ENCODE measurements at places on chromosomes 7 and 10. TPM values are rescaled to one million over a fixed set of nuclear protein-coding genes. Genes with fewer than 3 reads are reported as not detected.
A peak's percentile ranks its signal among the peaks of the same experiment; 100 is the strongest.

- DNase-seq, result no peak
These were observed 339.9 kb upstream of the PODXL start for GRCh38 chr7:131896165-131896863.

DNA sequence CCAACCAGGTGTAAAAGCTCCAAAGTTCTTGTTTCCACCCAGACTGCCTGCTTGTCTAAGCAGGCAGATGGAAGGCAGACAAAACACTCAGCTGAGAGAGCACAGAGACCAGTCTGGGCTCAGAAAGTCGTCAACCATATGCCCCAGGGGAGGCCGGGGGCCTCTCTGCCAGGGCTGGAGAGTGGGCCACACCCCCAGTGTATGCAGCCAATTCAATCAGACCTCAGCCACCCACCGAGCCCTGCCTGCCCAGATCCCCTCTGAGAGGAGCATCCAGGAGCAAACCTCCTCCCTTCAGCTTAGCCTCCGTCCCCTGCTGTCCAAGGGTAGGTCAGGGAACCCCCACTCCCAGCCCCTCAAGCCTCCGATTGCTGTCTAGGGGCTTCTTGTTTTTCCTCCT lies 196.3 kb downstream of the LSM5 start:
- no peak for DNase-seq

DNA sequence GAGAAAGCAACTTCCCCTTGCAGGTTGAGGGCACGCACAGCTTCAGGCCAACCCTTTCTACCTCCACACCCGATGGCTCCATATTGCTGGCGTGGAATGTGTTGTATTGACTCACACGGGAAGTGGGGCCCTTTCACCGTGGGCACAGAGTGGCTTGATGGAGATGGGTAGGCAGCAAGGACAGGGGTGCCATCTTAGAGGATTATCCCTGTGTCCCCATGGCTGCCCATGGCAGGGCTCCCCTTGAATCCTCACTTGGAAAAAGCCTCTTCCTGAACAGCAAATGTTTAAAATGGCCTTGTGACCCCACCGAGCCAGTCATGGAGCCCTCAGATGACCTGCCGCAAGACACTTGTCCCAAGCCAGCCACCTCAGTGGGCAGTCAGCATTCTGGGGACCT lies 31.2 kb downstream of the CXCL12 start:
- no peak for DNase-seq

GRCh38 chr10:87636313-87636915 lies 23.3 kb upstream of the PAPSS2 start:
- no peak for DNase-seq

DNA sequence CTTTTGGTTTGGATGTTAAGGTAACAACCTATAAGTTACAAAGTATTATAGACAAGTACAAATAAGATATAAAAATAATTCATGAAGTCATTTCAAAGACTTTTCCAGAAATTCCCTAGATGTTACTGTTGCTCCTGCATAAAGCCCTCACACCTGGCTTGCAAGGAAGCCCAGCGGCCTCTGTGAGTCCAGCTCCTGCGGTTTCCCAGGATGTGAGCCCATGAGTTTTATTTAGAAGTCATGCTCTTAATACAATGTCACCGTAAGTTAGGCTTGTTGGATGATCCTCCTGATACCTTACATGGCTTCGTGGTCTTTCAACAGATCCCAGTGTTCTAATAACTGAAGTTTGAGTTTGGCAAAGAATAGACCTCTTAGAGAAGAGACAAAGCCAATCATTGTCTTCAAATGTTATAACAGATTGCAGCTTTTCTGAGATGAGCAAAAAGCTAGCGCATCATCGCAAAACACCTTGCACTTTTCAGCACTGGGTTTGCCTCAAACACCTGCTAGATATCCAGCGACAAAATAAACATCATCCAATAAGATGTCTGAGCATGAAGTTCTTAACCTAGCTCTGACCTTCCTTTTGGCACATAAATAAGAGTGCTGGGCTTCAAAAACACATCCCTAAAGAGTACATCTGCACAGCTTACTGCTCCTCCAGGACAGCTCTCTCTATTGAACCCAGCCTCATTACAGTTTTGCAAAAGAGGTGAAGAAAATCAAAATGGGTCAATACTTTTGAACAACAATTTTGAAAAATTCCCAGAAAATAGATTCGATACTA lies 3.6 kb downstream of the FAM171A1 start:
- no peak for DNase-seq

DNA sequence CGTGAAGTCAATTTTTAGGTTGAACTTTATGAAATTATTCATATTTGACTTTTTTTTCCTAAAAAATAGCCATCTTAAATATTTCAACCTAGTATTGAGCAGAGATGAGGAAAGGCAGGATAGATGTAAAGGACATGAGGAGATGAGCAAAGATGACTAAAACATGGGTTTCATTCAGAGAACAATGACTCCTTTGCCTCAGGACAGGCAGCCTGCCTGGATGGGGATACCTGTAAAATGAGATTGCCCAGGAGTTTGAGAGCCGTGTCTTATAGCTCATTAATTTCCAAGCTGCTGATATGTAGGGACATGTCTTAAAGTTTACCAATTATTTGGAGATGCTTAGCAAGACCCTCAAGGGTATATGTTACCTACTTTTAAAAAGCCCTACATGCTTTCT lies 243.8 kb upstream of the MDFIC start:
- no peak for DNase-seq

DNA sequence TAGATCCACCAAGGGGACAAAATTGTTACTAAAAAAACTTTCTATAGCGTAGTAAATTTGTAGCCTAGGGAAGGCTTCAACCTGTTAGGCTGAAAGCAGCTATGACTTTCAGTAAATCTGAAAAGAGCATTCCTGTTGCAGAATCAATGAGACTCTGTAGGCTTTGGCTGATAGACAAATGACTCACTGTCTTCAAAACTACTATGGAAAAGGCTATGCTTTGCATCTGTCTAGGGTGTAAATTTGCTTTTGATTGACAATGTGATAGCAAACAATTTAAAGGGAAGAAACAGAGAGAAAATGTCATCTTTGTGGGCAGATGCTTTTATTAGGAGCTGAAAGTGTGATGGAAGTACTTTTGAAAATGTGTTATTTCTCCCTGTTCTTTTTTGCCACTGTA lies 60.6 kb downstream of the ARL5B start:
- DNase-seq, result no peak

- no peak for DNase-seq
These were observed 153.0 kb downstream of the WNT2 start for GRCh38 chr7:117169907-117170306.

- DNase-seq, result no peak
These were observed 239.2 kb downstream of the GRID1 start for GRCh38 chr10:86127274-86127819.

DNA sequence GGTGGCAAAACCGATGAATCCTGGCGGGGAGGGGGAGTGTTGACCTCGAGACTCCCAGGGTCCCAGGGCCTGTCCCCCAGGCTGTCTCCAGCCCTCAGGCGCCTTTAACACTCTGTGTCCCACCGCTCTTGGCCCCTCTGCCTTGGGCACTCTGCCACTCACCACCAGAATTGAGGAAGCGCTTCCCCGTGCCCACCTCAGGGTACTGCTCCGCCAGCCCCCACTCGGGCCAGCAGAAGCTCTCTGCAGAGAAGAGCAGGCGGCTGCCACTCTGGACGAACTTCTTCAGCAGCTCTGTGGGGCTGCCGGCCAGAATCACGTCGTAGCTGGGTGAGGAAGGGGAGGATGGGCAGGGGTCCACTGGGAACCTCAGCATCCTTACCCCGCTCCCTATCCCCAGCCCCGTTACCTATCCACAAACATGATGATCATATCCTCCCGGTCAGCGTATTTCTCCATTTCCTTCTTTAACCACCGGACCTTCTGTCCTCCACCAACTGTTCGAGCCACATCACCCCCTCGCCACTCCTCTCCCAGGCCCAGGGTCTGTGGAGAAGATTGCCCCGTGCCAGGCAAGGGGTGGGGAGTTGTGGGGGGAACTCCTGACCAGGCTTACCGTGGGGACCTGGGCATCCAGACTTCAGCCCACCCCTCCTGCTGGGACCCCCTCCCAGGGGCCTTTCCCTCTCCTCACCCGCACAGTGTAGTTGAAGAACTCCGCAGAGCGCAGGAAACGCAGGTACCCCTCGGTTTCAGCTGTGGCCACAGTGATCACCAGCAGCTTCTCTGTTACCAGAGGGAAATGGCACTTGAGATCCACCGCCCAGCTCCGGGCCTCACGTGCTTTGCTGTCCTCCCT lies 1.2 kb downstream of the PLOD3 start:
- no peak for DNase-seq

- DNase-seq, result no peak
These were observed 23.3 kb downstream of the PRKG1 start for GRCh38 chr10:51097546-51097945.

DNA sequence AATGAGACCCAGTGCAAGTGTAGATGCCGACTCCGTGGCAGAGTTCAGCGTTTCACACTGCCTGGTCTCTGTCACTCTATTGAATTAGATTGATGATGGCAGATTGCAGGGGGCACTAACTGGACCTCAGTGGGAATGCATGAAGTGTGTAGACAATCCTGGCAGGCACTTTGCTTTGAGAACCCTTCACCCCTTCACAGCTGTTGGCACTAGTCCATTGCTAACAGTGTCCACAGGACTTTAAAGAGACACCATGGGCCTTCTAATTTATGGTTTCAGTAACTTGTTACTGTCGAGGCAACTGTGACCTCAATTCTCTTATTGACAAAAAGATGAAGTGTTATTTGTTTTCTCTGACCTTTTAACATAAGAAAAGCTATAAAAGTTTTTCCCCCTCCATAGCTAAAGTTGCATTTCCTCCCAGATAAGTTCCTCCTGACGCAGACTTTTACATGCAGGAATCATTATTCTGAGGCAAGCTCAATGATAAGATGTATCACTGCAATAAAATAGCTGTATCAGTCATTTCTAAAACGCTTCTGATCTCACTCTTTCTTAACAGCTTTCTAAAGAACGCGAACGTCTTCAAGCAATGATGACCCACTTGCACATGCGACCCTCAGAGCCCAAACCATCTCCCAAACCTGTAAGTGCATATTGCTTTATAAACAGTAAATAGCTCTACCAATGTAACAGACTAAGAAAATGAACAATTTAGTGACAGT lies 238.9 kb downstream of the FOXP2 start:
- no peak for DNase-seq

DNA sequence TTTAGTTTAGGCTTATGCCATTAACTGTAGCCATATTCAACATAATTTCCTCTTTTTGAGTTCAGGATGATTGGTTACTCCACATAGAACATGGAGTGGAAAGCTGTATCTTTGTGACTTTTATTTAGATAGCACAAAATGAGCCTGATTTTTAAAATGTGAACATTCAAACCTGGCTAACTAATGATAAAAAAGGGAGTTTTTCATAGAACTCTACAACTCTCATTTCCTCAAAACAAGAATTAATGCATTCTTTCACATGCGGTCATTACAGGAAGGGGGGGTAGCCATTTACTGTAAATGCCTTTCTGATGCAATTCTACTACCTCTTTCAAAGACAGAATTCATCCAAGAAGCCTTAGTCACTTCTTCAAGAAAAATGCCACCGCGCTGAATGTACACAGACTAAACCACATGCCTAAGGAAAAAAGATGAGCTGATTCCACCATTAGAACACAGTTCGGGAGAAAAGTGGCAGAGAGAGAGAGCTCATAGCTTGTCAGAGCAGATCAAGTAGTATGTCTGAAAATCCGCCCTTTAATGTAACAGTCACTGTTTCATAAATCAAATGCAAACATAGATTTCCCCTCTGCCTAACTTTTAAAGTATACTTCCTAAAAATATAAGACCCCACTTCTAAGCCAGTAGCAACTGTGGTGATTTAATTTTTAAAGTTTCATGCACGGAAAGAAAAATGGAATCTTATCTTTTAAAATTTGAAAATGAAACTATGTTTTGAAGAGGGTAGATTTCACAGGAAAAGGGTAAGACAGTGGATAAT lies 226.4 kb upstream of the KLF14 start:
- DNase-seq, result peak; percentile 85

GRCh38 chr10:78766603-78767002 lies 302.2 kb upstream of the ZMIZ1 start:
- DNase-seq, result no peak

- DNase-seq, result no peak
These were observed 76.0 kb downstream of the TYW1B start for GRCh38 chr7:72751978-72752377.

GRCh38 chr7:82442492-82443035 lies 1.0 kb downstream of the CACNA2D1 start:
- no peak for DNase-seq

DNA sequence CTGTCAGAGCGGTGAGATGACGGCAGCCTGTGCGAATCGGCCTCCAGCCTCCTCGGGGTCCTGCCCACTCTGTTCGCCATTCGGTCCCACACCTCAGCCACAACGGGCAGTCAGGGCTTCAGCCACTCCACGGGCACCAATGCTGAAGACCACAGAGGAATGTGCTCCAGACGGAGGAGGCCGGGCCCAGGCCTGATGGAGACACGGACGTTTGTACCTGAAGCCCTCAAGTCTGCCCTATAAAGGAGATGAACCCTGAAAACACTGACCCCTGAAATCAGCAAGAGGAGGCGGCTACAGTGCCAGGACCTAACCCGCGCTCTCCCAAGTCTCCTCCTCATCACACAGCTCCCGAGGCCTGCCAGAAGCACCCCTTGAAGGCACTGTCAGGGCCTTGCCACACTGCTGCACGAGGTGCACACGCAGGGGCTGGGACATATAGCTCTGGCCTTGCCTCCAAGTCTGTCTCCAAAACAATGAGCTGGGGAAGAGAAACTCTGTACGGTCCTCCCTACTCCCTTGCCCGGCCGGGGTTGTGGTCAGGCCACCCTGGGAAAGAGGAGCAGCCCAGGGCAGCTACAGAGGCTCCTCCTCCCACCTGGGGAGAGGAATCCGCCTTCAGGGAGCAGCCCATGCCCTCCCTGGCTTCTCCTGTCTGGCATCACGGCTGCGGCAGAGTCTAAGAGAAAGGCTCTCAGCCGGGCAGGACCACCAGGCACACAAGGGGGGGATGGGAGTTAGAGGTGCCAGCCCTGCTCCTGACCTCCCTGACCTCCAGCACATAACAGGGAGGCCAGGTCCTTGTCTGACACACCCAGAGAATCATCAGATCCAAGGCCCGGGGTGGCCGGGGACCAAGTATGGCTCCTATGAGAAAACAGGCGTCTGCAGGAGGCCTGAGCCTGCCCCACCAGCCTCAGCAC lies 310.1 kb downstream of the PTPRN2 start:
- no peak for DNase-seq

DNA sequence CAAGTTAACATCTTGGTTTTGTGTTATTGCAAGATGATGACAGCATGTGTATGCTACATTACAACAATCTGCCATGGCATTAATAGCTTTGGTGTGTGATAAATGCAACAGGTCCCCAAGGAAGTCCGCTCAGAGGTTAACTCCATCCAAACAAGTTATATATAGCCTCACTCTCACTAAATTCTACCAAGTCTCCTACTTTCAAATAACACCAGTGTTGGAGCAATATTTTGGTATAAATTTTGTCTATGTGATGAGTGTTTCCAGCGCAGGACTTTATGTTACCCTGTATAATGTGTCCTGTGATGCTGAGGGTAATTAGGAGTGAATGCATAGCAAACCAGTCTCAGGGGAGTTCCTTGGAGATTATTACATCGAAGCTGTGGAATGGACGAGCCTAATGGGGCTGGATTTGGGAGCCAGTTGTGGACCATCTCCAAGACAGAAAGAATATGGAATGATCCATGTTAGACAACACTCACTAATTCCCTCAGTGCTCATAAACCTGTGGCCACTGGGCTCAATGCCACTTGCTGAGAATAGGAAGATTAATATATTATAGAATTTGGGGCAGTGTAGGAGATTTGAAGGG lies 127.6 kb upstream of the CXCL12 start:
- no peak for DNase-seq

Gene ANKRD61
- total RNA-seq, result not detected

Gene STK31
- 0.55 TPM for total RNA-seq

Gene KLF14
- not detected for total RNA-seq

Gene UCMA
- total RNA-seq, result not detected

Gene FBXO24
- total RNA-seq, result 1.6 TPM

Gene ITGB8
- total RNA-seq, result 0.12 TPM

Gene HOXA10
- total RNA-seq, result not detected

Measured in CD4-positive, alpha-beta memory T cell (primary cell).